ENCODE measurements at places on chromosomes 16 and 17.
A peak's percentile ranks its signal among the peaks of the same experiment; 100 is the strongest.

DNA sequence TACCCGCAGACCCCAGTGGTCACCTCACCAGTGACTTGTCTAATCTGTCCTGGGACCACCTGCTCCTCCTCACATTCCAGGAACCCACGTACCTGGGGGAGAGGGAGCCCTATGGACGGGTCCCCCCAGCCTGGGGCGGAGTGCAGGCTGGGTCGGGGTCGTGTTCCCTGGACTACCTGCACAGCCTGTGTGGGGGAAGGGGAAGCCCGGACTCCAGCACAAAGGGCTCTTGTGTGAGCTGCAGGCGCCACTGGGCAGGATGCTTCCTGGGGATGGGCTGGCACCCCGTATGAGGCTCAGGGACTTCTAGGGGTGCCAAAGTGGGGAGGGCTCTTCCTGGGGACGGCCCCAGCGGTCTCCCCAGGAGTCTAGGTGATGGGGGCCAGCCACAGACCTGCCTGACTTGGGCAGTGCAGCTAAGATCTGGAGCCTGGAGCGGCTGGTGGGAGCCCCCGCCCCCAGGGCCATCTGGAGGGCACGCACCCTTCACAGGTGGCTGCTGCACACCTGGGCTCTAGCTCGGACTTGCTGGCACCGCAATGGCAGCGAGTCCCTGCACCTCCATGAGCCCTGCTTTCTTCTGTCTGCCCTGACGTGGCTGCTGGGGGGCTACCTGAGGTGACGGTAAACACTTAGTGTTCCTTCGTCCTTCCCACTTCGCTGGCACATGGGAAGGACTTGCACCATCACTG lies 7.5 kb downstream of the VASN start:
- no peak for DNase-seq

GRCh38 chr17:76726776-76727718 lies at the start of gene METTL23:
METTL23 (plus strand) TSS chr17:76726839; CDS start chr17:76729711, 2,872 bp downstream.
- DNase-seq = peak; percentile 67

- DNase-seq = no peak
Measured at GRCh38 chr16:28181515-28181914, 30.2 kb downstream of the XPO6 start.

GRCh38 chr17:71427801-71428200 lies 693.0 kb upstream of the SOX9 start:
- DNase-seq = no peak

DNA sequence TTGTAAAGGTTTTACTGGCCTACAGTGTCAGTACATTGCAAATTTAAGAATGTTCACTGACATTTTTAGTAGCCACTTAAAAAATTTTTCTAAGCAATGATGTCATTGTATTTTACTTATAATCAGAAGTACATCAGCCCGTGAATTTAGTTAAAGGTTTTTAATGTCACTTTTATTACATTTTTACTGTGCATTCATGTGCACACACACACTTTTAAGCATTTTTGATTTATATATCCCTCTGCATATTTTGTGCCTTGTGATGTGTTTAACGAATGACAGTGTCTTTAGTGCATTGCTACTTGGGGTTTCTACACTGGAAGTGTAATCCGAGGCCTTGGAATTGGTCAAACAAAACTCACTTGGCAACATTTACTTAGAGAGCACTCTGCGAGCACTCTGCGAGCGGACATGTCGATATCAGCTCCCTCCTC lies 190.4 kb downstream of the WWOX start:
- DNase-seq = no peak

GRCh38 chr17:45221081-45222013 lies at the start of gene FMNL1:
FMNL1 (plus strand) TSS chr17:45221885; CDS start chr17:45222125, 240 bp downstream.
- DNase-seq = no peak

DNA sequence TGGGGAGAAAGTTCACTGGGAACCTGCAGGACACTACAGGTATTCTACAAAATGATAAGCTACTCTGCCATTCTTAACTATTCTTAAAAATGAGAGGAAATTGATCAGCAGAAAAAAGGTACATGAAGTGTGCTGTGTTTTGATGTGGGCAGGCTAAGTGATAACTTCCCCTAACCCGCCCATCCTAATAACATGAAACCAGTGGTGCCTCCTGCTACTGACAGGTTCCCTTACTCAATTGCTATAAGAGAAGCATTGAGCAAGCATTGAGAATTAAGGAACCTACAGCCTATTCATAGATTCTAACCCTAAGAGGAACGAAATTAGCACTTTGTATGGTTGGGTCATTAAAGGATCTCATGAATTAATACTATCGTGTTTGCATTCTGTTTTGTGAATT lies 18.9 kb downstream of the XYLT1 start:
- no peak for DNase-seq

DNA sequence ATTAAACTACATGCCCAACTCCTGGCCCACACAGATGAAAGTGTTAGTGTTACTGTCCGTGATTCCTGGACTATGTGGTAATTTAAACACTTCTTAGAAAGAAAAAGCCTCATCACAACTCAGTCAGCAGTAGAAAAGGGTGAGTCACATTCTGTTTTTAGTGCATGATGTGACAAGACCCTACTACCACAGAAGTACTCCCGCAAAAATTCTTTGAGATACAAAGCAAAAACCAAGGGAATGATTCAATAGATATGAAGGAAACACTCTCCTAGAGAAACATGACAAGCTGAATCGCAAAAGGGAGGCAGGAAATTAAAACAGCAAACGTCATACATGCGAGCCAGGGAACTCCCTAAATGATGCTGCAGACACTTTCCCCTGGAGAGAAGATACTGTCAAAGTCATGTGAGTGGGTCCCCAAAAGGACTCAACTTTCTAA lies 14.4 kb downstream of the SNN start:
- no peak for DNase-seq

DNA sequence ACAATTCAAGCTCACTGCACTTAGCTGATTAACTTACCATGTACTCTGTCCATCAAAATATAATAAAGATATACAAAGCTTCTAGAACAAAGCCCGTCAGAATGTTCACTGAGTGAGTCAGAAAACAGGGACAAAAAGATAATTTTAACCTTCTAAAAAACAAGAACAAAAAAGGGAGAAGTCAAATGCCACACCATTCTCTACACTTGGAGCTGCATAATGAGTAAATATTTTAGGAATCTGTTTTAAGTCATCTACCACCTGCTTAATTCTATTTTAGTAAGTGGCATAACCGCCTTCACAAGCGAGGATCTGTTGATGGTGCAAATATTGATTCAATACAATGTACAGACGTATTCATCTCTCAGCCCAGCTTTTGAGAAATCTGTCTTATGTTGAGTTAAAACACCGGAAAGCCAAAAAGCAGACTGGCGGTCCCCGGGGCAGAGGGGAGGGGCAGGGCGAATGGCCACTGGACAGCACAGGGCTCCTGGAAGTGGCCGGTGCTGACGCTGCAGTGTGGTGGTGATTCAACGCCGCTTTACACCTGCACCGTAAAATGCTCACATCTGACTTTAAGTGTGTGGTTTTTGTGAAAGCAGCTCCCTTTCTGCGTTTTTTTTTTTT lies 20.1 kb downstream of the RAB40B start:
- no peak for DNase-seq

DNA sequence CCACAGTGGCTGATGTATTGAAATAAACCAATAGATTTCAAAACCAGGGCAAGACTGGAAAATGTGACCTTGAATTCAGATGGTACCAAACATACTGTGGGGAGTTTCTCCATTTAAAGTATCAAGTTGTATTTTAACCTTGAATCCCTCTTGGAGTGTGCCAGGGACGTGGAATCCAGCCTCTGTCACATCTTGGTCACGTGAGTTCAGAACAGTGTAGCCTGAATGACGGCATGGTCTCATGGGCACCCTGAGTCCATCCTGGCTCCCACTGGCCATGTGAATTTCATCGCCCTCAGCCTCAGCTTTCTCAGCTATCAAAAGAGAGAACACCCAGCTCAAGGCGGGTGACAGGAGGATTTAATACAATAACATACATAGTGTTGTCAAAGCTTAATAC lies 6.8 kb downstream of the ZNF771 start:
- DNase-seq = no peak

DNA sequence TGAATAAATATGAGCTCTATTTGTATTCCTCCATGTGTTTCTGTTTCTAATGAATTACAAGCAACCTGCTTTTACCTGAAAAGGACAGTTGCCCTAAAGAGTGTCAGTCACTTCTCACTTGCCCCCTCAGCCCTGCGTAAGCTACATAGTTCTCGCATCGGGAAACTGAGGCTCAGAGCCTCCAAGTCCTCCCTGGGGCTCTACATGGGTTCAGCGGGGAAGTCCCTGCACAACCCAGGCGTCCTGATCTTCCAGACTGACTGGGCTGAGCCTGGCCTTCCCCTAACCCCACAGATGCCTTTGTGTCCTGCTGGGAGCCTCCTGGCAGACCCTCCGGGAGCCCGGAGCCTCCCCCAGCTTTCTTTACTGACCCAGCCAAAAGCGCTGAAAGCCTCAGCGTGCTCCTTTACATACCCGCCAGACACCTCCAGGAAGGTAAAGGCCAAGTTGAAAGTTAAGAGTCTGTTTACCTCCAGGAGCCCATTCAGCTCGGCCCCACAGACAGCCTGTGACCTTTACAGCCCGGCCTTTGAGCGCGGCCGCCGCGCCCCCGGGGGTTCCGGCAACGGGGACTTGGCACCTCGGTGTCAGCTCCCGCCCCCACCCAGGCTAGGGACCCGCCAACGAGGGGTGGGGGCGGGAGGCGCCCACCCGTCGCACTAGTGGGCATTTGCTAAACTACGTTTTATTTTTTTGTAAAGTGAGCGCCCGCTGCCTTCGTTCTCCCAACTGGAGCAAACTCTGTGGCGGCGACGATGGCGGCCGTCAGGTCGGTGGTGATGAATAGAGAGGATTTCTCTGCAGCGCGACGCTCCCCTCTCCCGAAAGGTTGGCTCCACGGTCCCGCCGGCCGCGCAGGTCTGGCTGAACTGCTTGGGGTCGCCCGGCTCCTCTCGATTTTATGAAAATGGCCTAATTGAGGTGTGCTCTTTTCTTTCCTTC lies 4.4 kb upstream of the HOXB13 start:
- DNase-seq = no peak

DNA sequence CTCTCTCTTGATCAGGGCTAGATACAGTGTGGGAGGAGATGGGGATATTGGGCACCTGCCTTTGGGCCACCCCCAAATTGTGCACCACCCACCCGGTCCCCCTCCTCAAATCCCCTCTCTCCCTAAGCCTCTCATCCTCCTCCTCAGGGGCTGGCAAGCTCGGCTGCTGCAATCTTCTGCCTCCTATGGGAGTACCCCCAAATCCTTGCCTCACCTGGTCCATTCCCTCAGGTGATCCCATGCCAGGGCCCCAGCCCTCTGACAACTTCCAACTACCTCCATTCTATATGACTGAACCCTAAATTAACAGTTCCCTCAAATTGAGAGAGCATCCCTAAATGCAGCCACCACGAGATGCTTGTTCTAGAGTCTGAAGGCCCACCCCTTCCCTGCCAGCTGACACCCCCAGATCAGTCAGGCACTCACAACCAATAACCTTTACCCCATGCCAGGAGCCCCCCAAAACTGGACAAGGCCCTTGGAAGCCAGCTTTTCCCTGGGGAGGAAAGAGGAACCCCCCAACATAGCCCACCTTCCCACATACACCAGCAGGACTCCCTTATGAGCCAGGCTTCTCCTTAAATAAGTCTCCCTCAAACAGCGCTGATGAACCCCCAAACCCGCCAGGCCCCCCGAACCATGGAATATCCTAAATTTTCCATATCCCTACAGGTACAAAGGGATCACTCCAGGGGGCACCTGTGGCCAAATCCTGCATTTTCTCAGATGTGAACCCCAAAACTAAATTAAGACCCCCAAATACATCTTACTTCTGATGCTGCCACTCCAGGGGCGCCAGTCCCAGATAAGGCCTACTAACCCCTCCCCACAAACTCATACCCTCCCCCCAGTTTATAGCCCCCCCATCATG lies 3.2 kb downstream of the DLG4 start:
- no peak for DNase-seq

DNA sequence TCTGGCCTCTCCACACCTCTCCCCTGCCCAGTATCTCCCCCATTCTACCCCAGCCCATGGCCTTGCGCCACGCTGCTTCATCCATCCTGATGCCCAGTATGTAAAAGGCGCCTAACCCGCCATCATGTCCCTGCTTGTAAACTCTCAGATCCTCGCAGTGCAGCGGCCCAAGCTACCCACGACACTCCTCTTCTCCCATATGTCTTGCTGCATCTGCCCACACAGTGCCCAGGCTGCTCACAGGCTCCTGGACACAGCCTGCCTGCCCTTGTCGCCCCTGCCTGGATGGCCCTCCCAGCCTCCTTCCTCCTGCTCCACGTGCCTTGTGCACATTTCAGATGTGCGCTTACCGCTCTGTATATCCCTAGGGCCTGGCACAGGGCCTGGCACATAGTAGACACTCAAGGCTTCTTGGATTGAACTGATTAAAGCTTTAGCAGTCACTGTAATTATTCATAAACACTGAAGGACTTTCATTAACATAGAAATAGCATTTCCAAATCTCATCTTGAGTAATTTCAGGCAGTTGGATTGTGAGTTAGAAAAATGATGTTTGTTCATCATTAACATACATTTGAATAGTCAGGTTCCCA lies 129.1 kb downstream of the CLEC16A start:
- no peak for DNase-seq

DNA sequence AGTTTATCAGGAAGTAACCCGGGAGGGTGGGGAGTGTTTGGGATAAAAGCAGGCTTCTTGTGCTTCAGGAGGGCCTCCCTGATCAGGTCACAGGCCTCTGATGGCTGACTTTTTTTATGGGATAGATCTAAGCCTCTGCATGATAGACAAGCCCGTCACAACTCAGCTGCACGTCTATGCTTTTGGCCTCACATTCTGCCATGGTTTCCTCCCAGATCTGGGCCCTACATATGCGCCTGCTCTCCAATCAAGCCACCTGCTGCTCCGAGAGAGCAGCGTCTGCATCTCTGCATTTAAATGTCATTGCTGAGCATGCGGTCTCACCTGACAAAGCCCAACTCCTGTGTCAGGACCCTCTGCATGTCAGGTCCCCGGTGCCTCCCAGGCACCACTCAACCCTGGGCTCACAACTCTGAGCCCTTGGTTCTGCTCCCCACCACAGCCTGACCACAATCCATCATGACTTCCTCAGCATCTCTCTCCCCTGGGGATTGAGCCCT lies 45.3 kb upstream of the SREBF1 start:
- no peak for DNase-seq

DNA sequence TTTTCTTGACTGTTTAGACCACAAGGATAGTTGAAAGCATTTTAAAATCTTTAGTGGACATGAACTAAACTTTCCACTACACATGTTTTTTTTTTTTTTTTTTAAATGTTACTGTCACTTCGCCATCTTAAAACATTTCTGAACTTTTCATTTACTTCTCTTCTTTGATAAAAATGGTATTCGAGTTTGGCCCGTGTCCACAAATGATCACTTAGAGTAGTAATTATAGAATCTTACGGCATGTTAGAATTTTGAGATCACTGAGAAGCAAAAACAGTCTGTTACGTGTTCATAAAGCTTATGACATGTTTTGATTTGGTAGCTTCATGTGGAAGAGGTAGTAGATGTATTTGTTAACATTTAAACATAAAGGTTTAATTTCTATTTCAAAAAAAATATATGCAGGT lies 1.1 kb downstream of the NSRP1 start:
- DNase-seq = no peak

GRCh38 chr16:27745348-27745747 lies 195.4 kb downstream of the KATNIP start:
- DNase-seq = no peak
